ENCODE measurements at places on chromosomes 1 and 21.
A peak's percentile ranks its signal among the peaks of the same experiment; 100 is the strongest.

- no peak for DNase-seq
Measured at GRCh38 chr1:93816970-93817678, 61.9 kb downstream of the DNTTIP2 start.

DNA sequence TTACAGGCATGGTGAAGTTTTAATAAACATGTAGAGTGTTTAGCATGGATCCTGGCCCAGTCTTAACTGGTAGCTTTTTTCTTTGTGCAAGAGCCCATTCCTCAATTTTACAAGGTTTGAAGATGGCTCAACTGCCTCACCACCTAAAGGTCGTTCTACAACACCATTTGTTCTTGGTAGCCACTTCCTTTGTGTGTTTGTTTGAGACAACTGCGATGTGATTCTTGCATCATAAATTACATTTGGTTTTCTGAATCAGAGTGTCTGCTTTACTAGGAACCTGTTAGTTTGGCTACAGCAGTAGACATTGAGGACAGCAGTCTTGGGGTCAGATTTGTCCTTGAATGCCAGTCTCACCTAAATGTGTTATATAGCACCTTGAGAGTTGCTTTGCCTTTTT is 3.3 kb downstream of the PLEKHM2 start:
- DNase-seq, result no peak

DNA sequence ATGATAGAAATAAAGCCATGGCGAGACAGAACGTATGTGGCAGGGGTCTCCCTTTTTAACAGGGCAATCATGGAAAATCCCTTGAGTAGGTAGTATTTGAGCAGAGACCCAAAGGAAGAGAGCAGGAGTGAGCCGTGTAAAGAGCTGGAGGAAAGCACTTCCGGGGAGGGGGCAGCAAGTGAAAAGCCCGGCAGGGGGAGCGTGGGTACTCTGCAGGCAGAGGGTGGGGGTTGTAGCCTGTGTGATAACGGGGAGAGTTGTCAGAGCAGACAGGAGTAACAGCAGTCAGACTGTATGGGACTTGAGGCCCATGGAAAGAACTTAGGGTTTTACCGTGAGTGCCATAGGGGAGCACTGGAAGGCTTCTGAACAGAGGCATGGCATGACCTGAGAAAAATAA is 51.1 kb upstream of the LDLRAP1 start:
- DNase-seq, result no peak

- no peak for DNase-seq
Measured at GRCh38 chr1:101331794-101332193, 95.0 kb downstream of the S1PR1 start.

GRCh38 chr1:184506481-184506880 is 119.7 kb downstream of the C1orf21 start:
- no peak for DNase-seq

DNA sequence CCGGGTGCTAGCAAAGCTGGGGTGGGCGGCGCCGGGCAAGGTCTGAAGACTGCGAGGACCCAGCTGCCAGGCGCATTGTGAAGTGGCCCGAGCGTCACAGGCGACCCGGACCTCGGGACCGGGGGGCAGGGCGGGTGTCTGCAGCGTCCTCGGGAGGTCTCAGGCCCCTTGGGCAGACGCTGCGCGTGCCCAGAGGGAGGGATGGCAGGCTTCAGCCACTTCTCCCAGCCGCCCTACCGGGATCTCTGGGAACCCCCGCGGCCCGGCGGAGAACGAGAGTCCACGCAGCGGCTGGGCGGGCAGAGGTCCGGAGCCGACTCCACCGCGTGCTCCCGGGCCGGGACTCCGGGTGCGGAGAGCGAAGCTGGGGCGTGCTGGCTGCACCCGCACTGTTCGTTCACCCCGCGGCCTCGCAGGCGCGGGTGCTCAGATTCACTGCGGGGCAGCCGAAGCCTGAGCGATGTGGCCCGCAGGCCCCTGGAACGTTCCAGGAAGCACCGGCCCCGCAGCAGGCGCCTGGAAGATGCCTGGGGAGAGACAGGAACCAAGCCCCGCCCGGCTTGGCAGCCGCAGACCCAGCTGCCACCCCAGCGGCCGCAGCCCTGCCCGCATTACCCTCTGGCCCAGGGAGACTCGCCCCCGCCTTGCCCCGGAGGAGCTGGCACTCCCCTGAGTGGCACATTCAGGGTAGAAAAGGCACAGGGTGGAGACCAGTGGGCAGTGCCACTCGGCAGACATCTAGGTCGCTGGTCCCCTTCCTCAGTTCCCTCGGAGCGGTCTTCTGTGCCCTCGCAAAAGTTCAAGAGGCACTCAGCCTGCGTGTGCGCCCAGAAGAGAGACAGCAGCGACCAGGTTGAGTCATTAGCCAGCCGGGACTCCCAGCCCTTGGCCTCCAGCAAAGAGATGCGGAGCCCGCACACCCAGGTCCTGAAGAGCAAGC is at the start of gene CCDC185:
CCDC185 (plus strand) TSS at position 141 of the 940 bp plus-strand sequence; CDS start at position 202, 61 bp downstream.
- DNase-seq, result no peak

DNA sequence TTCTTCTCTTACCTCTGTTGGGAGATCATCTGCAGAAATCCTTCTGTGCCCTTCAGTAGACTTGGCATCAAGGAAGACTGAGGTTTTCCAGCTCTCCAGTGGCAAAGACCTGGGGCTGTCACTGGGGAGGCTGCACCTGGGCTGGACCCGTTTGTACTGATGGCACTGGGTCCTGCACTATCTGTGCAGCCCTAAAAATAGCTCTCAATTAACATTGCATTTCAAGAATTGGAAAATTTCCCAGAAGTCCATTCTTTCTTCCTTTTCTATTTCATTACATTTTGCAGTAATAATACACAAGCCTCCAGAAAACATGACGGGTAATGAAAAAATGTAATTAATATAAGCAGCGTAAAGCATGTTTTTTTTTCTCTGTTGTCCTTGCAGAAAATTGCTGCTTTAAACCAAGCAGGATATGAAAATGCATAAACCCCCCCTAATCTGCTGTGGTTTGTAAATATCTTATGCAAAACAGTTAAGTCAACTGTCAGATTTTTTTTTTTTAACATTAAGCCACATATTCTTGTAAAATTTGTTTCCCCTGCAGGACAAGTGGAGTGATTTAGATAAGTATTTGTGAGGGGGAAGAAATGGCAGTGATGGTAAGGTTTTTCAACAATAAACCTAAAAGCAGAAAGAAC is 64.9 kb downstream of the LMO4 start:
- no peak for DNase-seq

GRCh38 chr1:244329591-244330317 is 122.0 kb downstream of the ADSS2 start:
- no peak for DNase-seq

DNA sequence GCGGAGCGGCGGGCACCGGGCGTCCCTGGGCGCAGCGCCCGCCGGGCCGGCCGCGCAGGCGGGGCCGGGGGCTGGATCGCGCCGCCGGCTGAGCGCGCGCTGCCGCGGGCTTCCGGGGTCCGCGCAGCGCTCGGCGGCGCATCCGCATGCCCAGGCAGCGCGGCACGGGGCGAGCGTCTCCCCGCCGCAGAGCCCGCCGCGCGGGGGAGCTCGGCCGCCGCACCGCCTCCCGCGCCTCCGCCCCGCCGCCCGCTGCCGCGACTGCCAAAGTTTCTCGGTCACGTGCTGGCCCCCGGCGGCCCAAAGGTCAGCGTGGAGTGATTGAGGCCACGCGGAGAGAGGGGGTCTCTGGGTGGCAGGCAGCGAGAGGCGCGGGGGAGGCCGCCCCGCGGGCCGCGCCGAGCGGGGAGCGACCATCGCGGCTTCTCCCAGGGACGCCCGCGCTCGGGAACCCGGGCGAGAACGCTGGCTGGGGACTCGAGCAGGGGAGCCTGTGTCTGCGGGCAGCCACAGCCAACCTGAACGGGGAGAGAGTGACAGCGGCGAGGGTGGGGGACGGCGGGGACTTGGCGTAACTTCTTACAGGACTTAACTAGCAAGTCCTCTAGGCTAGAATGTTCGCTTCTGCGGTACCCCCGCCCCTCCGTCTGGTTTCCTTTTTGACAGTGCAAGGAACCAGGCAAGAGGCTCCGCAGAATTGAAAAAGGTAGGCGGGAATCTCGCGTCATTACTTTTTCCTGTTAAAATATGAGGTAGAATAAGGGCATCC is at the start of gene ILDR2:
ILDR2 (minus strand) TSS at position 180 of the 769 bp plus-strand sequence. CDS start 272 bp downstream, outside the sequence.
- DNase-seq, result peak; percentile 46

All from NCI-H524 treated with DMSO at 0.1 percent for 48 hours (cell line).